Pancreas (tissue), 10 donors: ENCODE measurements at places on chromosomes 1 and 21. TPM values are rescaled to one million over a fixed set of nuclear protein-coding genes. Genes with fewer than 3 reads are reported as not detected.

- H3K4me3 ChIP-seq, result no peak overlapping the region
- H3K36me3 ChIP-seq, result no peaks in the 10 kb centered on the region
- H3K4me1 ChIP-seq, result no peaks in the 10 kb centered on the region
- H3K27ac ChIP-seq, result no peak overlapping the region
- no peak for DNase-seq
- no peaks in the 10 kb centered on the region for H3K27me3 ChIP-seq
Observed at GRCh38 chr1:212680680-212681389, 18.8 kb downstream of the BATF3 start.

Gene RGSL1
- not detected for total RNA-seq

Gene PCAT6
- total RNA-seq, result 1.2 TPM

- no peaks in the 10 kb centered on the region for H3K27me3 ChIP-seq
- no peaks in the 10 kb centered on the region for H3K36me3 ChIP-seq
- H3K4me1 ChIP-seq, result no peaks in the 10 kb centered on the region
- no peak overlapping the region for H3K27ac ChIP-seq
- DNase-seq, result no peak
Observed at GRCh38 chr1:89866568-89866967, 45.7 kb downstream of the LRRC8D start.

DNA sequence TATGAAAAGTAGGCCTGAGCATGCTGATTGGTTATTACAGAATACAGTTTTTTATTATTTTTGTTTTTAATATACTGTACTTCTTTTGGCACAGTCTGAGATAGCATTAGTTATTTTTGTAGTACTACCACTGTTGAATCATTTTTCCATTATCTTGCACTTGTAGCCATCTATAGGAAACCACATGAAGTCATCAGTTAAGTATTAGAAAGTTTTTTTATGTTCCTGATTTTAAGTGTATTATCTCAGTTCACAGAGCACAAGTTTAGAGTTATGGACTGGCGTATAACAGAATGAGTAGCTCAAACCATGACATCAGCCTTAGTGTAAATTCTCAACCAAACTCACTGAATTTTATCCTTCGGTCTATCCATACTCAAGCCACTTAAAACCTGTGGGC lies 22.8 kb downstream of the DHX9 start:
- no peaks in the 10 kb centered on the region for H3K27me3 ChIP-seq
- H3K4me3 ChIP-seq, result no peak overlapping the region
- no peak overlapping the region for H3K27ac ChIP-seq
- peaks cover 96% of the 10 kb centered on the region for H3K36me3 ChIP-seq
- H3K4me1 ChIP-seq, result no peaks in the 10 kb centered on the region
